ENCODE measurements at places on chromosomes 4 and X.

DNA sequence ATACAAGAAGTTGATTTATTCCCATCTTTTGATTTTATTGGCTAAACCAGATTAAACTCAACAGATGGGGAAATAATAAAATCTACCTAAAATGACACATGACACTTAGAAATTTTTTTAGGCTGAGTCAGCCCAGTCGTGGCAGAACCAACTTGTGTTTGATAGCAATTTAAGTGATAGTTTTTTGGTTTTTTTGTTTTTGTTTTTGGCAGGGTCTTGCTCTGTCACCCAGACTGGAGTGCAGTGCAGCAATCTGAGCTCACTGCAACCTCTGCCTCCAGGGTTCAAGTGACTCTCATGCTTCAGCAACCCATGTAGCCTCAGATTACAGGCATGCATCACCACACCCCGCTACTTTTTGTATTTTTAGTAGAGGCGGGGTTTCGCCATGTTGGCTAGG lies 370.3 kb upstream of the NOCT start:
- DNase-seq = no peak

- DNase-seq = no peak
These were observed 20.8 kb upstream of the CEP135 start for GRCh38 chr4:55927803-55928437.

GRCh38 chrX:125198546-125198945 lies 121.1 kb upstream of the TEX13C start:
- no peak for DNase-seq

- DNase-seq = no peak
These were observed 107.8 kb downstream of the TNIP2 start for GRCh38 chr4:2648159-2648814.

GRCh38 chr4:184506527-184507121 lies 32.3 kb upstream of the IRF2 start:
- no peak for DNase-seq

DNA sequence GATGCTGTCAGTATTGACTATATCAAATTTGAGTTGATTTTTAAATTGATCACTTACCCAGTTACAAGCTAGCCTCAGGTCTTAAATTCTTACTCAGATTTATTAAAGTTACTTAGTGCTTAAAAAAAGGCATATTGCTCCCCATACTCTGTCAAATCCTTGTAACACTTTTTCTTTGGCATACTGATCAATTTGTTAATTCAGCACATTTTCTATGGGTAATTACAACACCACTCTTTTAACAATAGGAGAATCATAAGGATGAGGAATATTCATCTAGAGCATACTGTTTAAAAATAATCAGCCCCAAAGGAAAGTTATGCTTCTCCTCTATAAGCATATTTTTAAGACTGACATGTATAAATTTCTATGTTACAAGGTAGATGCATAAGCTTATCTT lies 482.5 kb downstream of the PABPC4L start:
- DNase-seq = no peak

GRCh38 chr4:110640576-110640975 lies 17.7 kb upstream of the PITX2 start:
- no peak for DNase-seq

DNA sequence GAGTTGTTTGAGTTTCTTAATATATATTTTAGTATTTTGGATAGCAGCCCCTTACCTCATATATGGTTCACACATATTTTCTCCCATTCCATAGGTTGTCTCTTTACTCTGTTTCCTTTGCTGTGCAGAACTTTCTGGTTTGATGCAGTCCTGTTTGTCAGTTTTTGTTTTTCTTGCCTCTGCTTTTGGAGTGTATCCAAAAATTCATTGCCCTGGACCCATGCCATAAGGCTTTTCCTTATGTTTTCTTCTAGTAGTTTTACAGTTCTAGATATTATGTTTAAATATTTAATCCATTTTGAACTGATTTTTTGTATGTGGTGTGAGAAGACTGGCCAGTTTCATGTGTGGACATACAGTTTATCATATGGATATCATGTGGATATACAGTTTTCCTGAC lies 58.5 kb upstream of the NUDT6 start:
- DNase-seq = no peak

- DNase-seq = no peak
These were observed 21.5 kb upstream of the CLDN24 start for GRCh38 chr4:183343730-183344129.
